Naive thymus-derived CD8-positive, alpha-beta T cell (primary cell): ENCODE measurements at places on chromosomes 2 and 18. TPM values are rescaled to one million over a fixed set of nuclear protein-coding genes. Genes with fewer than 3 reads are reported as not detected.

DNA sequence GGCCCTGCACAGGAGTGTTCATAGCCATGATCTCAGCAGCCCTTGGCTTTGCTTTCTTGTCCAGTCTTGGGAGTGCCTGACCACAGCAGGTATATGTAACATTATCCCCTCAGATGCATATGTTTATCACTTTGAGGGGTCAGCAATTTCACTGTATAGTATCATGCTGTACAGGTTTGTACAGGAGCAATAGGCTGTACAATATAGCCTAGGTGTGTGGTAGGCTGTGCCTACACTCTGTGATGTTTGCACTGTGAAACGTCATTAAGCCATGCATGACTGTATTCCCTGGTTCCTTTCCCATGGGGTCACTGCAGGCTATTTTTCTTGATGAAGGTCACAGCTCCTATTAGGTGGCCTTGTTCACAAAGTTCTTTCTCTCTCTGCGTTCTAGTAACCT lies 4.7 kb upstream of the IL36G start:
- no peak overlapping the region for H3K4me3 ChIP-seq
- H3K36me3 ChIP-seq: peaks cover 4% of the 10 kb centered on the region
- H3K27me3 ChIP-seq: no peaks in the 10 kb centered on the region
- peaks cover 17% of the 10 kb centered on the region for H3K4me1 ChIP-seq

DNA sequence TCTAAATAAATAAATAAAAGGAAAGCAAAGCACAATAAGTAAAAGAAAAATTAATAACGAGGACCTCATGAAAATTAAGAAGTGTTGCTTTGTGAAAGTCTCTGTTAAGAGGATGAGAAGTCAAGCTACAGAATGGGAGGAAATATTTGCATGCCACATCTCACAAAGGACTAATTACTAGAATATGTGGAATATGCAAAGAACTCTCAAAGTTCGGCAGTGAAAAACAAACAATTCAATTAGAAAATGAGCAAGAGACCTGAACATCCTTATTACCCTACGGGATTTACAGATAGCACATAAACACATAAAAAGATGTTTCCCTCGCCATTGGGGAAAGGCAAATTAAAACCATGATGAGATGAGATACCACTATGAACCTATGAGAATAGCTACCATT lies 23.3 kb downstream of the CYP26B1 start:
- no peak overlapping the region for H3K27ac ChIP-seq
- H3K36me3 ChIP-seq: no peaks in the 10 kb centered on the region
- no peak for DNase-seq
- H3K27me3 ChIP-seq: peaks cover 24% of the 10 kb centered on the region

- H3K4me3 ChIP-seq: no peak overlapping the region
- peaks cover 24% of the 10 kb centered on the region for H3K36me3 ChIP-seq
- peak; percentile 83 for DNase-seq
- no peak overlapping the region for H3K27ac ChIP-seq
- no peaks in the 10 kb centered on the region for H3K27me3 ChIP-seq
Observed at GRCh38 chr18:69935319-69936190, 12.1 kb downstream of the CD226 start.

GRCh38 chr2:239826786-239827522 lies 198.2 kb downstream of the NDUFA10 start:
- H3K27me3 ChIP-seq: peaks cover 4% of the 10 kb centered on the region
- no peak overlapping the region for H3K27ac ChIP-seq
- H3K4me3 ChIP-seq: no peak overlapping the region
- no peaks in the 10 kb centered on the region for H3K4me1 ChIP-seq
- no peaks in the 10 kb centered on the region for H3K36me3 ChIP-seq

- no peaks in the 10 kb centered on the region for H3K4me1 ChIP-seq
- no peak overlapping the region for H3K27ac ChIP-seq
- no peak for DNase-seq
- H3K4me3 ChIP-seq: no peak overlapping the region
- H3K27me3 ChIP-seq: no peaks in the 10 kb centered on the region
- H3K36me3 ChIP-seq: no peaks in the 10 kb centered on the region
Observed at GRCh38 chr2:137942833-137943677, 21.2 kb upstream of the HNMT start.

Gene GPR35
- total RNA-seq: 8.9 TPM

GRCh38 chr18:11850821-11851145 lies 430 bp upstream of the CHMP1B start:
- DNase-seq: no peak
- H3K27me3 ChIP-seq: no peaks in the 10 kb centered on the region
- H3K36me3 ChIP-seq: peaks cover 4% of the 10 kb centered on the region
- peak overlapping the region; percentile 92 for H3K4me3 ChIP-seq
- H3K27ac ChIP-seq: peak overlapping the region; percentile 100
- peaks cover 41% of the 10 kb centered on the region for H3K4me1 ChIP-seq

DNA sequence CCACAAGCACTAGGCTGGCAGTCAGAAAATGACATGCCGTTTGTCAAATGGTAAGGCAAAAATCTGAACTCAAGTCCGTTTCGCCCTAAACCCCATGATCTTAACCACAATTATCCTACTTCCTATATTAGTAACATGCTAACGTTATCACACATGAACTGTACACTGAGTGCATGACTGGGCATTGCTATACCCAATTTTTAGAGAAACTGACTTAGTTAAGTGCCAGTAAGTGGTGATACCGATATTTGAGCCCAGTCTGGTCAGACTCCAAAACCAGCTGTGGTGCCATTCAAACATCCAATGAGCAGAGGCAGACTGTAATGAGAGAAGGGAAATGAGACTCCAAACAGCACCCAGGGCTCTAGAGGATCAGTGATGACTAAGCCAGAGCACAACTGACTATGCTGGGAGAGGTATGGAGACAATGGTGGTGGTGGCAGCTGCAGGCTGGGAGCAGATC lies 311.7 kb upstream of the PKDCC start:
- H3K27me3 ChIP-seq: peaks cover 18% of the 10 kb centered on the region
- DNase-seq: no peak
- H3K4me3 ChIP-seq: no peak overlapping the region
- H3K27ac ChIP-seq: no peak overlapping the region

DNA sequence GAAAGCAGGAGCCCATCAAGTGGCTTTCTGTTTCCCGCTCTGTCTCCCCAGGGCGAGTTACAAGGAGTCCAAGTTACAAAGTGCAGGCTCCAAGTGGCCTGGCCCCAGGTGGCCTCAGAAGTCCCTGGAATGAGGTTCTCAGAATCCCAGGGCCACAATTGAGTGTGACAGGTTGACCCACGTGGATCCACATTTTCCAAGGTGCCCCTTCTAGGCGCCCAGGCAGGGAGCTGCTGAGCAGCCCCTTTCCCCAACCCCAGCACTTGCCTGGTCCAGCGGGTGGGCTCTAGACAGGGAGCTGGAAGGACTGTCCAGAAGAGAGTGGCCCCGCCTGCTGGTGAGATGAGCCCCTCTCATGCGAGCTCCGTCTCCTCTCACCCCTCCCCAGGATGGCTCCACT lies 253.4 kb downstream of the CYP26B1 start:
- no peak overlapping the region for H3K4me3 ChIP-seq
- peaks cover 44% of the 10 kb centered on the region for H3K27me3 ChIP-seq
- H3K27ac ChIP-seq: no peak overlapping the region
- DNase-seq: no peak
- H3K36me3 ChIP-seq: no peaks in the 10 kb centered on the region

Gene UGT1A8
- not detected for total RNA-seq

Gene IL36G
- total RNA-seq: not detected

GRCh38 chr18:54184836-54185235 lies 39.6 kb downstream of the MBD2 start:
- H3K27me3 ChIP-seq: no peaks in the 10 kb centered on the region
- H3K27ac ChIP-seq: no peak overlapping the region
- no peak overlapping the region for H3K4me3 ChIP-seq
- H3K36me3 ChIP-seq: peaks cover 5% of the 10 kb centered on the region

GRCh38 chr2:10490806-10491291 lies 42.7 kb upstream of the ODC1 start:
- peaks cover 9% of the 10 kb centered on the region for H3K36me3 ChIP-seq
- H3K4me3 ChIP-seq: no peak overlapping the region
- no peak for DNase-seq
- no peaks in the 10 kb centered on the region for H3K4me1 ChIP-seq

Gene AQP12A
- total RNA-seq: not detected

DNA sequence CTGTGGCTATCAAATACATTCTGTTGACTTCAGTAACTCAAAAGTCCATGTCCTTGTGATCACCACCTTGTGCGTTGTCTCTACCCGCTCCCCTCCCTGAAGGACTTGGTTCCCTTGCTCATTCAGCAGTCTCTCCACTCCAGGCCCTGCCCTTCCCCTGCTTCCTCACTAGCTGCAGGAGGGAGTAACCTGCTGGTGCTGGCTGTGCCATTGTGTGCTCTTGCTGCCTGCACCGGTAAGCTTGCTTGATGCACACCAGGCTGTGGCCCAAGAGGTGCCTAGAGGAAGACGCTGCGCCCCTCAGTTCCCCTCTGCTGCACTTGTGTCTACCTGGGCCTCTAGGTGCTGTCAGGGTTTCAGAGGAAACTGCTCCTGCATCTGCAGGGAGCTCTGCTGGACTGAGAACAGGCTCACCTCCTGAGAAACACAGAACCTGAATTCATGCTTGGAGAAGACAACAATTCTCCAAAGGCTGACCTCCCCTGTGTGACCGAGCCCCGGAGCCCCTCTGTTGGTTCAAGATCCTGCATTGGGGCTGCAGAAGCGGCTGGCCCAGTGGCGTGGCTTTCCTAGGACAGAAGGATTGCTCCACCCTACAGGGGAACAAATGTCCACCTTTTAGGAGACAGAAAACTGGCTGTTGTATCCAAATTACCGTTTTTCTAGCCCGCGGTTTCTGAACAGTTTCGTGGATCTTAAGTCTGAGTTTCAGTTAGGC lies 33.6 kb downstream of the PTPRM start:
- H3K4me1 ChIP-seq: no peaks in the 10 kb centered on the region
- no peak overlapping the region for H3K27ac ChIP-seq
- H3K27me3 ChIP-seq: no peaks in the 10 kb centered on the region
- H3K36me3 ChIP-seq: no peaks in the 10 kb centered on the region

DNA sequence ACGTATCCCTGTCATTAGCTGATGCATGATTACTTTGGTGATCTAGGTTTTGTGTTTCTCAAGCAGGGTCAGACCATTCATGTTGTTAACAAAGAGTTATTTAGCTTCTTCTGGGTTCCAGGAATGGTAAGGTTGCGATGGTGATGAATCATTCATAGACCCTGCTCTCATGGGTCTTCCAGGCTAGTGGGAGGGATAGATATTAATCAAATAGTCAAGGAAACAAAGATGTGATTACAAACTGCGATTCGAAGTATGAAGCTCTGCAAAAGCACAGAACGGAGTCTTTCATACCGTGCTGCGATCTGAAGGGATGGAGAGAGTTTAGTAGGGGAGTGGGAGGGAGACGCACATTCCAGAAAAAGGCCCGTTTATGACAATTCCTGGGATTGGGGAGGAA lies 42.1 kb downstream of the CAVIN2 start:
- no peaks in the 10 kb centered on the region for H3K36me3 ChIP-seq
- no peak for DNase-seq
- peaks cover 11% of the 10 kb centered on the region for H3K27me3 ChIP-seq
- H3K27ac ChIP-seq: no peak overlapping the region
- no peak overlapping the region for H3K4me3 ChIP-seq
- H3K4me1 ChIP-seq: no peaks in the 10 kb centered on the region

Gene PROC
- not detected for total RNA-seq
